ENCODE measurements at places on chromosomes 4 and X.

- DNase-seq = no peak
These were observed 64.7 kb downstream of the TMEM156 start for GRCh38 chr4:38967260-38968095.

GRCh38 chrX:84717343-84717742 is 215.1 kb upstream of the HDX start:
- no peak for DNase-seq

- DNase-seq = no peak
These were observed 159.6 kb downstream of the SOWAHB start for GRCh38 chr4:76738086-76738931.

GRCh38 chr4:94802091-94802490 is 44.3 kb downstream of the BMPR1B start:
- DNase-seq = no peak

- DNase-seq = no peak
These were observed 78.8 kb downstream of the RLIM start for GRCh38 chrX:74535408-74536151.

- peak; percentile 33 for DNase-seq
These were observed 339 bp downstream of the CUL4B start for GRCh38 chrX:120560405-120560841.

- no peak for DNase-seq
These were observed 1906.6 kb upstream of the TENM3 start for GRCh38 chr4:180336494-180337090.

DNA sequence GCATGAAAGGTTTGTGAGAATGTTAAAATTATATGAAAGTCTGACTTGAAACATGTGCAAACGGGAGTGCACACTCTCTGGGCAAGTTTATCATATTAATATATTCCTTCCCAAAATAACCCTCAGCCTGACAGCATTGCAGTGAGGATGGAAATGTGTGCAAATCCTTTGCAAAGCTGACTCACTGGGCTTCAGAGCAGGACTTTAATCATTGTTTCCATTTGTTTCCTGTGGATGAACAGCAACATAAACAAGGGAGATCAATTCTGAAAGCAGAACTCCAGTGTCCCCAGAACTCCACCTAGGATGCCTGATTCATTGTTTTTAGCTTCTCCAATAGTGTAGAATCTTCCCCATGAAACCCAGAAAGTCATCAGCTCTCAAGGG is 32.9 kb downstream of the SLC2A9 start:
- DNase-seq = no peak

- no peak for DNase-seq
These were observed 5.1 kb downstream of the CXCL9 start for GRCh38 chr4:76002176-76002575.

- no peak for DNase-seq
These were observed 31.2 kb downstream of the SLC2A9 start for GRCh38 chr4:9989918-9990635.

- DNase-seq = peak; percentile 10
These were observed 605 bp downstream of the ANXA5 start for GRCh38 chr4:121696170-121696580.

DNA sequence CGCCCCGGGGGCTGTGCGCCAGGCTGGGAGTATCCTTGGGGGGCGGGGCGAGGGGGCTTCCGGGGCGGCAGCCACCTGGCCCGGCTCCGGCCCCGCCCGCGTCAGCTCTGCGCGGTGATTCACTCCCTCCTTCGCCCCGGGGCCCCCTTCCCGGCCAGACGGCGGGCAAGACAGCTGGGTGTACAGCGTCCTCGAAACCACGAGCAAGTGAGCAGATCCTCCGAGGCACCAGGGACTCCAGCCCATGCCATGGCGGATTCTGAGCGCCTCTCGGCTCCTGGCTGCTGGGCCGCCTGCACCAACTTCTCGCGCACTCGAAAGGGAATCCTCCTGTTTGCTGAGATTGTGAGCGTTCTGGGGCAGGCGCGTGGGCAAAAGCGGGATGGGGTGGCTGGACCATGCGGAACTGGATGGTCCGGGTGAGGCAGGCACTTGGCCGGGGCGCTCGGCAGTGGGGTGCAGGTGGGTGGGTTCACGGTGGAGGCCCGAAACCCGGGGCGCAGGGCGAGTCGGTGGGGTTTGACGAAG is at the start of gene PLP2:
PLP2 (plus strand) TSS at position 147 of the 528 bp plus-strand sequence; CDS start at position 250, 103 bp downstream.
- peak; percentile 4 for DNase-seq

DNA sequence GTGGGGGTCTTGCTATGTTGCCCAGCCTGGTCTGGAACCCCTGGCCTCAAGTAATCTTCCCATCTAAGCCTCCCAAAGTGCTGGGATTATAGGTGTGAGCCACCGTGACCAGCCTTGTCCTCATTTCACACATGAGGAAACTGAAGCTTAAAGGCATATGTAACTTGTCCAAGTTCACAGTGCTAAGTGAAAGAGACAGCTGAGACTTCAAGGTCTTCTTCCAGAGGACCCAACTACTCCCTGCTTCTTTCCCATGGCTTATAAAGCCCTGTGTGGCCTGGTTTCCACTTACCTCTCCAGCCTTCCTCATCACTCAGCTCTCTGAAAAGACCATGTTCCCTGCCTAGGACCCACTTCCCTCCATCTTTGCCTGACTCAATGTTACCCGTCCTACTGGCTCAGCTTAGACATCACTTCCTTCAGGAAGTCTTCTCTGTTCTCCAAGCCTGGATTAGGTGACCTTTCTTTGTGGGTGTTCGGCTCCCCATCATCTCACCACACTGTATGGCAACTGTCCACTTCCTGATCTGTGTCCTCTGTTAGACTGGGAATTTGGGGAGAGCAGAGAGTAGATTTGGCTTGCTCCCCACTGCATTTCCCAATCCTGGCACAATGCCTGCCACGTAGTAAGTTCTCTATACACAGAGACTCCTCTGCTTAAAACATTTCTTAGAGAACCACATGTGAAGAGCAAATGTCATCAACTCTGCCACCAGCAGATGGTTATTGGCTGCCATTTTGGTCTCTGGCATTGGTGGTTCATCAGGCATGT is 30.4 kb upstream of the LAMP2 start:
- no peak for DNase-seq

DNA sequence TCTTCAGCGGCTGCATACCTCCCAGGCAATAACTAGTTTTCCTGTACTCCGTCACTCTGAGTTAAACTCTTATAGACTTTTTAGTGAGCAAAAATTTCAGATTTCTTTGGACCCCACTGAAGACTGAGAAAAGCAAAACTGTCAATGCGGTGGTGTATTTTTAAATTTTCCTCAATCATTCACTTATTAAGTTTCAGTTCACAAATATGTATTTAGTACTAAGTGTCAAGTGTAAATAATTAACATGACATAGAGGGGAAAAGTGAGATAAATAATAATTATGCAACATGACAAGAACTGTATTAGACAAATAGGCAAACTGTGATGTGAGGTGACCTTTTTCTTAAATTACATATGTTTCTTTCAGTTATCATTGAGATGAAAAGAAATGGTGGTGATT is 124.4 kb downstream of the NAF1 start:
- no peak for DNase-seq

DNA sequence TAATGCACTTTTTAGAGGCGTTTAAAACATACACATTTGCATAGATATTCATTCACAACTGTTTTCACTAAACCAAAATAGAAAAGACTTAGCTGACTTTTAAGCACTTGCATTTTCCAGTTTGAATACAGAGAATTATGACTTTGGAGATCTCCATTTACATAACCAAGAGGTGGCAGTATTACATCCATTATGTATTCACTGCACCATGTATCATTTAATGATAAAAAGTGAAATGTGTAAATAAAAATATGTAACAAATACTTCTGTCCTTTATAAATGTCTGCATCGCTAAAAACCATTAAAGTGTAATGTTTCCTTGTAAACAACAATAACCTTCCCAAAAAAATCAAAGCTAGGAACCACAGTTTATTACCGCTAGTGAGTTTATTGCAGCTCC is 413.2 kb downstream of the FGF13 start:
- DNase-seq = no peak

- no peak for DNase-seq
These were observed 170.2 kb downstream of the RAPGEF2 start for GRCh38 chr4:159273141-159273438.

DNA sequence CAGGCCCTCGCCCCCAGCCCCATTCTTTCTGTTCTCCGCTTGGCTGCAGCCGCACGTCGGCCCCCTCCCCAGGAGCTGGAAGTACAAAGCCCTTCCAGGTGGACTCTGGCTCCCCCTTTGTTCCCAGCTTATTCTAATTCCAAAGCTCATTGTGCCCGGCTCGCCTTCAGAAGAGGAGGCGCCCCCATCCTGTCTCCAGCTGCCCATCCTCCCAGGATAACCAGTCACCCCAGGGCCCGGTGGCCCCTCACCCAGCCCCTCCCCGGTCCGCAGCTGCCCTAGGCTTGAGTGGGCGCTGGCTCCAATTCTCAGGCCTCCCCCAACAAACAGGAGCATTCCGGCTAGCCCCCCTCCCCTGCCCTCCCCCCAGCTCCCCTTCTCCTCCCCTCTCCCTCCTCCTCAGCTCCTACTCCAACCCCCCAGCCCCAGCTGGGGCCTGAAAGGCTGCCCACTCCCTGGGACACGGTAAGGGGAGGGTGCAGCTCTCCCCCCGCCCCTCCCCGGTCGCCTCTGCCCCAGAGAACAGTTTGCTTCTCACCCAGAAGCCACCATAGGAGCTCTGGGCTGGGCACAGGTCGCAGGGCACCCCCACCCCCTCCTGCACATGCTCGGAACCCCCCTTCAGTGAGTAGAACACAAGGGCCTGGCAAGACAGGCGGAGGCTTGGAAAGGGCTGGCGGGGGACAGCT is 3.1 kb upstream of the SLC6A8 start:
- no peak for DNase-seq

DNA sequence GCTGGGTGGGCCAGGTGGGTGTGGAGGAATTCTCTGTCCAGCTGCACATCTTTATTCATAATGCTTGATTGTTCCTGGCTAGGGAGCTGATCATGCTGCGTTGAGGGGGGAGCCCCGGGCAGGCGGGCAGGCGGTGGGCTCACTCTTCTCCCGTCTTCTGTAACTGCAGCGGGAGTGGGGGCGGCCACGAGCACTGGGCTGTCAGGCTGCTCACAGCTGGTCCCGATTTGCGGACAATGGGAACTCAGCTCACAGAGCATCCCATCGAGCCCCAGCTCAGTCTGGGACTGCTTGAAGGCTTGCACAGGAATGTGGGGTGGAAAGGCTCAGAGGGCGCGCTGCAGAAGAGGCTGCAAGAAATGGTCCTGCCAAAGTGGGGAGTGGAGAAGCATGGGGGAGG is 63.8 kb downstream of the EFNB1 start:
- DNase-seq = no peak

- no peak for DNase-seq
These were observed 92.2 kb downstream of the SLC2A9 start for GRCh38 chr4:9929111-9929510.

GRCh38 chr4:21290562-21290961 is 590.3 kb downstream of the PACRGL start:
- no peak for DNase-seq

- DNase-seq = no peak
These were observed 1.7 kb upstream of the PRRG1 start for GRCh38 chrX:37347420-37347819.

- no peak for DNase-seq
These were observed 75.7 kb upstream of the DCLK2 start for GRCh38 chr4:150002561-150002960.

DNA sequence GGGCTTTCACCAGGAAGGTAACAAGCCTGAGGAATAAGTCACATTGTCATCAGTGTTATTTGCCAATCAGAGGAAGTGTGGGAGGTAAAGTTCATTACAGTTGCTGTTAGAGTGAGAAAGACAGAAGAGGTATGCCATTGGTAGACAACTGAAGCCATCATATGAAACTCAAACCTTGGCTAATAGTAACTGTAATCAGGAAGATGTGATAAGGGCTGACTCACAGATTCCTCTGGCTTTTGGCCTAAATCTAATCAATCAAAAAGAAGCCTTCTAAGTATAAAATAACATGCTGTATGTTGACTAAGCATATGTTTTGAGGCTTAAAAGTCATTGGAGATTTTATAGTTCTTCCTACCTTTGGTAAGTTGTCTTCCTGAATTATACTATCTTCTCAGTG is 242.8 kb downstream of the PCDH7 start:
- DNase-seq = no peak

- DNase-seq = no peak
These were observed 105.8 kb upstream of the VCX3A start for GRCh38 chrX:6640727-6641126.

- no peak for DNase-seq
These were observed 22.0 kb downstream of the DNAAF6 start for GRCh38 chrX:107228486-107228819.

DNA sequence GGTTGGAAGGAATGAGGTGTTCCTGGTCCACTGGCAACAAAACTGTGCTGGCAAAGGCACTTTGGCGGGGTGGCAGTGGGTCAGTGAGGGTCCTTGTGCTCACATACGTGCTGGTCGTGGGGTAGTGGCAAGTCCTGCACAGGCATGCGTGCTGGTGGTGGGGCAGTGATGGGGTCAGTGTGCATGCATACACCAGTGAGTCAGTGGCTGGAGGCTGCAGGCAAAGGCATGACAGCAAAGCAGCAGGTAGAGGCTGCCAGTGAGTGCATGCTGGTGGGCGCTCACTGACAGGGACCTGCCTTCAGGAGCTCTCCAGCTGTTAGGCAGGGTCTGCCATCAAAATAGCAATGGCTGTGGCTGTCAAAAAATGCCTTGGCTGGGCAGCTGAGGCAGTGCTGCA is 42.1 kb downstream of the TMPRSS11E start:
- no peak for DNase-seq

- no peak for DNase-seq
These were observed 1658.0 kb downstream of the STIM2 start for GRCh38 chr4:28518561-28519165.

DNA sequence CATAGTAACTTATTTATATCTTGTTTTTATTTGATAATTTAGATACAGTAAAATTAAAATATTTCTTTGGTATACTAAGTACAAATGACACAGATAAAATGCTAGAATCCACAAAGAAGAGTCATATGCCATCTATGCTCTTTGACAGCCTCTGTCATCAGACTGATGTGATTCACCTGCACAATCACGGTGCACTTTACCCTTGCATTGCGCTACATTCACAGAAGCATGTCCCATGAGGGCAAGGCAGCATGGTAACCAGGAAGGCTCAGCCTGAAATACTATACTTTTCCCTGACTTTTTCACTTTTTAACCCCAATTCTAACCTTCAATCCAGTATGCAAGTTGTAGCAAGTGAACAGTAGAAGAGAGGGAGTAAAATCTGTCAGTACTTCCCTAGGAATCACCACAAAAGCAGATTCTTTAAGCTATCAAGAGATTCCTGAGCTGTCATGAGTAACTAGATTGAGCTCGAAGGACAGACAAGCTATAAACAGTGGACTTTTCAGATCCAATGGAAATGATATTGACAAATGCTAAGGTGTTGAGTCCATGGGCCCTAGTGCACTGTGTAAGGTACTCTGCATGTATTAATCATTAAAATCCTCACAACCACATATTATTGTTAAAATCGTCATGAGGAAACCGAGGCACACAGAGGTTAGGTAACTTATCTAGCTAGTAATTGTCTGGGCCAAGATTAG is 14.2 kb downstream of the SEC24D start:
- no peak for DNase-seq

- DNase-seq = no peak
These were observed 91.2 kb downstream of the RAP1GDS1 start for GRCh38 chr4:98352396-98352795.

All from activated naive CD4-positive, alpha-beta T cell (primary cell).